Cerebellum (tissue), 4 donors: ENCODE measurements at places on chromosomes 1 and 21.

- DNase-seq, result no peak
These were observed 23.0 kb upstream of the SYNC start for GRCh38 chr1:32725615-32725982.

- no peak for DNase-seq
These were observed 83.4 kb downstream of the TRIM33 start for GRCh38 chr1:114427612-114428011.

DNA sequence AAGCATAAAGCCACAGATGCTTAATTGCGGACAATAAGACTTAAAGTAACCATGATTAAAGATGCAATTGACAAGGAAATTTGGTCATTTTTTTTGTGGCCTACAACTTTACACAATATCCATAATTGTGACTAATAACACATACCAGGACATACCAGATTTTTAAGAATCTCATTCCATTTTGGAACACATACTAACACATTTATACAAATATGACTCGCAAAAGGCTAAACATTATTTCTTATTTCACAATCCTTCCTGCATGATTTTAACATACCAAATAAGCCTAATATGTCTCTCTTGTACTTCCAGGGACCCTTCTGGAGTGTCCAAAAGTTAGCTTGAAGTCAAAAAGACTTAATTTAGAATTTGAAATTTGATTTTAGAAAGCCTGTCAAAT lies 48.8 kb downstream of the DR1 start:
- DNase-seq, result no peak

DNA sequence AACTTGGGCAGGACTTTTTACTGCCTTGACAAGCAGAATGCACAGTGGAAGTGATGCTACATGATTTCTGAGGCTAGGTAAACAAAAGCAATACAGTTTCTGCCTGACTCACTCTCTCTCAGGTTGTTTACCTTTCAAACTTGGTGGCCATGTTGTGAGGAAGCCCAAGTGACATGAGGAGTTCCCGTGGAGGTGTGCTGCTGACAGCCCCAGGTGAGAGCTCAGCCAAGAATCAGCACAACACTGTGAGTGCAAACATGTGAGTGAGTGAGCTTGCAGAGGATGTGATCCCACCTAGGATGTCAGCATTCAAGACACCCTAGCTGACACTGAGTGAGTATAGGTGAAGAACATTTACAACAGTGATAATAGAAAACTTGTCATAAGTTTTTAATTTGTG lies 71.1 kb upstream of the IFNAR2 start:
- DNase-seq, result no peak
